SK-N-DZ (cell line): ENCODE measurements at places on chromosomes 13 and 19.

DNA sequence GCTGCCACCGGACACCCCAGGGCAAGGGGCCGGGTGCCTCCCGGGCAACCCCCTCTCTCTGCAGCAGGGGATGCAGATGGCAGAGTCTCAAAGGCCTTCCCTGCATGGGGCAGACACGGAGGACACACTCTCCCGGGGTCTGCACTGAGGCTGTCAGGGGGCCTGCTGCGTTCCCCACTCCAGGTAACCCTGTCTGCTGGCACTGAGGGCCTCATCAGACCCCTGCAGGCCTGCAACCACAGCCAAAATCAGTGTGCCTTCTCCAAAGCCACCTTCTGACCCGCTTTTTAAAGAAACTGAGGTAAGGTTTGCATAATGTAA is 93.9 kb downstream of the GNG7 start:
- DNase-seq = no peak

DNA sequence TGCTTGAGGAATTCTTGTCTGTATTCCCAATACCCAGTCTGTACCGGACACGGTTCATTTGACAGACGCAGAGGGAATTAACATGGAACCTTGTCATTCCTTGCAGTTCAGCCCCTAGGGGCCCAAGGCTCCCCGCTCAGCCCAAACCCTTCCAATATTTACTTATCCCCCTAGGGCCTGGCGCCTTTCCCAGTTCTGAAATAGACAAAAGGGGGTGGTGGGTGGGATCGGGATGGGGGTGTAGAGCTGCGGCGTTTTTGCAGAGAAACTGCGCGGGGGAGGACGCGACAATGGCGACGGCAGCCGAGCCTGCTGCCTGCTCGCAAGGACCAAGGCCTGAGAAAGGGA is 583 bp downstream of the AKAP8L start:
- DNase-seq = no peak

GRCh38 chr19:47848823-47849473 is 10.1 kb upstream of the TPRX2 start:
- DNase-seq = no peak

GRCh38 chr13:99871249-99871898 is 100.2 kb downstream of the ZIC5 start:
- no peak for DNase-seq

DNA sequence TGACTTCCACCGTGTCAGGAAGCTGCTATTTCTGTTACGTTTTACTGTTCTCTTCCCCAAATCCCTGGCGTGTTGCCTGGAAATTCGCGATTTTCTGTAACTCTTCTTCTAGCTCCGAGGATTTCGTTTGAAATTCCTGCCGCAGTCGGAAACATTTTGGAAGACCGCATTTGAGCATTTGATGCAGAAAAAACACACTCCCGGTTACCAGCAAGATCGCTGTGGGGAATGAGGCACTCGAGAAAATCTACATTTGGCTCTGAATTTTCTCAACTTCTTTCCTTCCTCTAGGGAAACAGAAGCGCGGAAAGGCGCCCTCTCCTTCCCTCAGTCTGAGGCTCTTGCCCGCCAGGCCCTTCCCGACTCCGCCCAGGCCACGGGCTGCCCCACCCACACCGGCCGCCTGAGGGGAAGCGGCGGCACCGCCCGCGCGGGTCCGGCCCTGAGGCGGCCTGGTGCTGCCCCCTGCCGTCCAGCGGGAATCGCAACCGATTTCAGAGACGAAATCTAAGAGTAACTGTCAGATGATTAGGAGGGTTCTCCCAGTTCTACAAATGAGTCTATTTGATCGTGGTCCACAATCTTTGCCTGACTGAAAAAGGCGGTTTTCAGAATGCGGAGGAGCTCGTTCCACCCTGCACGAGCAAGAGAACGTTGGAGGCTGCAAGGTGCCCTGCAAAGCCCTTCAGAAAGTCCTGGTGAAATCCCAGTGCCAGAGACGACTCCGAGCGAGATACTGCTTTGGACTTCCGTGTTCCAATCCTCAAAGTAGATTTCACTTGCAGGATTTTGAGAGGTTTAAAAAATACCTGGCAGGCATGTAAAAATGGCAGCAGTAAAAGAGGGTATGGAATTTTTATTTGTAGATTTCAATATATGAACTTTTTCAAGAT is 18.4 kb upstream of the TUBGCP3 start:
- DNase-seq = peak; percentile 84

GRCh38 chr13:19581675-19582074 is 20.3 kb upstream of the TPTE2 start:
- DNase-seq = no peak

GRCh38 chr13:37596805-37597204 is 1.8 kb downstream of the POSTN start:
- DNase-seq = no peak

DNA sequence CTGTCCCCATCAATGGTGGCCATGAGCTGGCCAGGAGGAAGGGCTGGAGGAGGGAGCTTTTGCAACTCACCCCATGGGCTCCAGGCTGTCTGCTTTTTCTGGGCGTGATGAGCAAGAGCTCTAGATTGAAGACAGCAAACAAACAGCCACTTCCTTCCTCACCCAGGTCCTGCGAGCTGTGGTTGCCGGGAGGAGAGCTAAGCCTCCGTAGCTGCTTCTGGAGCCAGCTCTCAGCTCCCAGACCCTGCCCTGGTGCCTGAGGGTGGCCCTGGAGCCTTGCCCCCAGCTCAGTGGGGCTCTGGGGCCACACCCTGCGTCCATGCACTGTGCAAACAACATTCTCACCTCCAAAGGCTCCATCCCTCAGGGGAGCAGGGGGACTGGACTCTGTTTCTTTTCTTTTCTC is 6.2 kb downstream of the MYO1F start:
- DNase-seq = no peak

- DNase-seq = no peak
Measured at GRCh38 chr19:407511-408440, 1.2 kb downstream of the C2CD4C start.

DNA sequence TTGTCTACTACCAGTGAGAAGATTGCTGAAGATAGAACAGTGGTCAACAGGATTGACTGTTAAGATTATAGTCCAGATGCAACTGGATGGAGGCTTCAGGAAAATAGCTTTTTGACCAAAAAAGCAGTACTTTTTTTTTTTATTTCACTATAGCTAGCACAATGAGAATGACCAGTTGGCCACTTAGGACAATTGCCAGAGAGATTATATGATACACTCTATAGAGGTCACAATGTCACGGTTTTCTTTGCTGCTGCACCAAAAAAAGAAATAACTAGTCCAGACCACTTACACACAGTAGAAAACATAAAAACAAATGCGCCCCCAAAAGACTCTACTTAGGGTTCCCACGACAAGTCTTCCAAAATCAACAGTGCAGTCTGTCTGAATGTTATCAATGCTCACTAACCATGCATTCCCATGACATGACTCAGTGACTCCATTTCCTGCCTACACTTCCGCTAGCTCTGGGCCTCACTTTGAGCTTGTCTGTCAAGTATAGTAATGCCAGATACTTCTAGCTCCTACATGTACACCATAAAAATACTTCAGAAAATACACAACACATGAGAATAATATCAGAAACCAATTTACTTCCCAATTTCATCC is 209.1 kb upstream of the STARD13 start:
- no peak for DNase-seq

DNA sequence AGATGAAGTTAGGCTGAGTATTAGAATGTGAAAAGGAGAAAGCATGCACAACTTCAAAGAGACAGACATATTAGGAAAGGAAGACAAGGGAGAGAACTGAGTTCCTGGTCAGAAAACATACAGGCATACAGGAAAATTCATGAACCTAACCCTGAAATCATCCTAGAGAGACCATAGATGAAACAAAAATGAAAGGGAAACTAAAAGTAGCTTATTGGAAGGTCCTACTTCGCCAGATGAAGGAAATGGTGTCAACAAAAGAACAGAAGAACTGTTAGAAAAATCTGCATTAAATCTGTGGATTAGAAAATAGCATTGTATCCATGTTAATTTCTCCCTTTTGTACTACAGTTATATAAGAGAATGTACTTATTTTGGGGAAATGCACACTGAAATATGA is 169.0 kb upstream of the UFM1 start:
- no peak for DNase-seq

DNA sequence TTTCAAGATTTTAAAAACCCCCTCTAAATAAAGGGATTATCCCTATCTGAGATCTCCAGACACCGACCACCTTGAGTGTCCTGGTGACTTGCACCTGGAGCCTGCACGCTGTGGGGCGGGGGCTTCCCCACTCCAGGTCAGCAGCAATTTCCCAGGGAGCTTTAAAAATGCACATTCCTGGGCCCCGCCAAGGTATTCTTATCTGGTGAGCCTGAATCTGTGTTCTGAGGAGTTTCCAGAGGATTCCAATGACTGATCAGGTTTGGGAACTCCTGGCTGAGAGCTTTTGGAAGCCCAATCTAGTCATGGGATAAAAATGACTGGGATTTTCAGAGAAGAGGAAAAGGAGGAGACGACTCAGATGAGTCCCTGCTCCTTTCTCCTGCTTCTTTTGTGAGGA is 66.1 kb downstream of the FGF9 start:
- DNase-seq = no peak

- DNase-seq = no peak
Measured at GRCh38 chr13:105452895-105453294, 1082.6 kb downstream of the EFNB2 start.

GRCh38 chr19:38506723-38507550 is 73.4 kb downstream of the RYR1 start:
- peak; percentile 71 for DNase-seq

- DNase-seq = peak; percentile 94
Measured at GRCh38 chr13:25659091-25659795, 287.5 kb downstream of the ATP8A2 start.

DNA sequence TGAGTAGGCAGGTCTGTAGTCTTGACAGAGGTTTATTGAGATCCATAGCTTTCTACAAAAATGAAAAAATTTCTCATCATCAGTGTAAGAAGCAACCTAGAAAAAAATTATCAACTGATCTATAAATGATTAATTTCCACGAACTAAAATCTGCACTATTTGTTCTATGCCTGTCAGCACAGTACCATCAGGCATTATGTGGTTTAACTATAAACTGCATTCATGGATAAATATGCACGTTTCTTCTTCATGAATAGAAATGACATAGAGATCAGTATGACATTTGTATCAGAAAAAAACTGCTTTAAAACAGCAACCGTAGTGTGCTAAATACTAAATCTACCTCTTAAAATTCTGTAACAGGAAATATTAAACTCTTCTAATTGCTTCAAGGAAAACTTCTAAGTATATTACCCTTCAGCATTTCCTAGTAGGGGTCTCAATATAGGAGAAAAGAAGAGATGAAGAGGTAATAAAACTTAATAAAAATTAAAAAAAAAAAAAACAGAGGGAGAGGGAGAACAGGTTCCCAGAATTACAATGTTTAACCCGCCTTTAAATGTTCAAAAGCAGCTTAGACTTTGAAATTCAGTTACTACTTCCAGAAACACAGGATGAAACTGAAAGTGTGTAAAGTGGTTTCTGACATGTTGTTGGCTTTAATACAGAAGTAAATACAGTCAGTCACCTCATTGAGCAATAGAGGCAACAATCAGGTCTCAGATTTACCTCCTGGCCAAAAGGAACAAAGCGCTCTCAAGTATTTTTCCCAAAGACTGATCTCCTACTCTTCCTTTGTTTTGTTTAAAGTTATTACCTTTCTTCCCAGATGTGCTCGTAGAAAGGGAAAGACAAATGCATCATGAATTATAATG is 144.4 kb downstream of the DIAPH3 start:
- no peak for DNase-seq

DNA sequence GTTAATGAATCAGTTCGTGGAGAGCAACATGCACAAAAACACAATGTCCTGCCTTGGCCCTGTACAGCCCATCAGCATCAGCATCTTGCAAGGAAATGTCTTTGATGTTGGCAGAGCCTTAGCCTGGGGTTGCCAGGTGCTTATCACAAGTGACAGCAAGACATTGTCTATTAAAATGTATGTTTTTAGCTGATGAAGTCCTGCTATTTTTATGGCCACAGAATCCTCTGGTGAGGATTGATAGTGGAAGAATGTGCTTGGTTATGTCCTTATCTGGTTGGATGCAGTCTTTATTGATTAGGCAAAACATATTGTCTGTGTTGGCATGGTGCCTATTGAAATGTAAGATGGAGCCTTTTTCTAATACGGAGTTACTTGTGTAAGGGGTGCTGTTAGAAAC is 1427.0 kb upstream of the MIR17HG start:
- no peak for DNase-seq

DNA sequence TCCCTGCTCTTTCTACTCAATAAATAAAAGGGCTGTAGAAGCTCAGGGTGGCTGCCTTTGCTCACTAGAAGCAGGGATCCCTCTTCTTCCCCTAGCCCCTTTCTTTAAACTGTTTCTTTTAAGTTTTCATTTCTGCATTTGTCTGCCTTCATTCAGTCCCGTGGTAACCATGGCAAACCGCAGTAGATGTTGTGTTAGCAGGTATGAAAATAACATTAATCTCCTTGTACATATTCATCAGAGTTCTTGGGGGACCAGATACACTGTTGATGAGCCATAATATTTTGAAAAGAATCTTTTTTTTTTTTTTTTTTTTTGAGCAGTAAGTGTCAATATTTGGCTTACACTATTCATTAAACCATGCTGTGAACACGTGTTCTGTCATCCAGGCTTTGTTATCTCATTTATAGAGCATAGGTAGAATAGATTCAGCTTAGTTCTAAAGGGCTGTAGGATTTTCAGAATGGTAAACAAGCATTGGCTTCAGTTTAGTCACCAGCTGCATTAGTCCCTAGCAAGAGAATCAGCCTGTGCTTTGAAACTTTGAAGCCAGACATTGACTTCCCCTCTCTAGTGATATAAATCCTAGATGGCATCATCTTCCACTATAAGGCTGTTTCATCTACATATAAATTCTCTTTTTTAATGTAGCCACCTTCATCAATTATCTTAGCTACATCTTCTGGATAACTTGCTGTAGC is 59.4 kb upstream of the SPRY2 start:
- no peak for DNase-seq
